ENCODE measurements at places on chromosomes 6 and 20.

- DNase-seq = peak; percentile 23
Measured at GRCh38 chr6:36195471-36196112, 952 bp upstream of the BRPF3 start.

GRCh38 chr6:139483079-139483478 lies 108.6 kb upstream of the CITED2 start:
- no peak for DNase-seq

DNA sequence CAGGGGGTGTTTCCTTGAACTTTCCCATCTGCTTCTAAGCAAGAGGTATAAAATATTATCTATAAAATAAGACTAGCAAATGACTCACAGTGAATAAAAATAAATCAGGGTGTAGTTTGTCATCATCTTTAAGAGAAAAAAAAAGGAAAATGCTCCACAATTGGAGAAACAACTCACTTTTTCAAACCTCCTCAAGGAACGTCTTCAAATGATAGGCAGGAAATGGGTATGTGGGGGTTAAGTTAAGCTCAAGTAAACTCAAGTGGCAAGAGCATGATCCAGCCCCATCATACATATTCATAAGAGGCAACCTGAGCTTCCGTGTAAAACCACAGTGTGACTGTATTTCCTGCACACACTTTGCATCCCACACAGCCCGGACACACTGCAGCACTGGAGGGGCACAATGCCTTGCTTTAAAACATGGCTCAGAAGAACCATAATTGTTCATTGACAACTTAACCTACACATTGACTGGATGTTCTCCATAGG lies 58.5 kb upstream of the CEP85L start:
- DNase-seq = no peak

- no peak for DNase-seq
Measured at GRCh38 chr6:134936931-134937330, 13.0 kb downstream of the ALDH8A1 start.

DNA sequence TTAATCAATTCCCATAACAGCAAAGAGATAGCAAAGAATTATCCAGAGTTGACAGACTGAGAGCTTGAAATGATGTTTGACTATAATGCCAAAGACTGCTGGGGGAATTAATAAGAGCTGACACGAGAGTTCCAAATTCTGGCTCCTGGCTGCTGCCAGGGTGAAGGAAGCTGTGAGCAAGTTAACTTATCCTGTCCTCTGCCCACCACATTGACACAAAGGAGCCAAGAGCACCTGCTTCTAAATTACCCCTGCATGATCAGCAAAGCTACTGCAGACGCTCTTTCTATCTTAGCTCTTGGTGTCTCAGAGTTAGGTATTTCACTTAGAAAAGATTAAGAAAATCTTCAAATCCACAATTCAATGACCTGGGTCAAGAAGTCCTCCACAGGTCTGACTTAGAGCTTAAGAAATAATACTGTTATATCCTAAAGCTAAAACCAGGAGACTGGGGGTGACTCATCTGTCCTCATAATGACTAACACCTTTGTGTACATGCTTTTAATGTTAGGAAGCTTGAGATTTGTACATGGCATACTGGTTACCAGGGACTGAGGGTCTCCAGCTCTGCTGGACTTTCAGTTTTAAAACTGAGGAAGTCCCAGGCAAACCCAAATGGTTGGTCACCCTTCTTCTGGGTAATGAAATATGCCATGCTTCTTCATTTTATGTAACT lies 13.2 kb upstream of the FRK start:
- DNase-seq = peak; percentile 29

DNA sequence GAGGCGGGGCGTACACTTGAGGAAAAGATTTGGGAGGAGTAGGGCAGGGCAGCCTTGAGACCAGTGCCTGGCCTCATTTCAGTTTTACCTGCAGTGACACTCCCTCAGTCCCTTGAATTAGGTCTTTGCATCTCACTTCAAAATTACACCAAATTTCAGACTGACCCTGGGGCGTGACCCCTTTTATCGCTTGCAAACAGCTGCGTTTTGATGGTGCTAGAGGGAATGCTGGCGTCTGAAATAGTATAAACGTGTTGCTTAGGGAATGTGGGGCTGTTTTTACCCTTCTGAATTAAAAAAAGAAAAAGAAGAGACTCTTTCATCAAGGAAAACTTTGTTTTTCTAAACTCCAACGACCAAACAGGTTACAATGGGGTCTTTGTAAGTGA lies 21.0 kb downstream of the COL9A1 start:
- DNase-seq = no peak

DNA sequence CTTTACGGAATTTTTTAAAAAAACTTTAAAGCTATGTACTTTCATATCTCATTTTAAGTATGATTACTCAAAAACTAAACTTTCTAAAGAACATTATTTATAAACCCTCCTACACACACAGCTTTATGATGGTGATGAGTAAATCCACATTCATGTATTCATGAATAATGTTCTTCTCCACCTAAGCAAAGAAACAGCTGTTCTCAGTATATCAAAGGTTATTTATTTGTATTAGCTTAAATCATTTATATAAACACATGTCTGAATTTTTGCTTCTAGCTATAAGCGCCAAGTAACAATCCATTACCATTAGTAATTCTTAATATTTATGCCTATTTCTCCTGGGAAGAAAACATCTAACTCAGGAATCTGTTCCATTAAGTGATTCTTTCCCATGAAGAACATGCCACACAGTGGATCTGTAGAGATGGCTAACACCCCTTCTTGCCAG lies 63.3 kb downstream of the SMLR1 start:
- no peak for DNase-seq

GRCh38 chr6:12261502-12261901 lies 28.7 kb upstream of the EDN1 start:
- no peak for DNase-seq

DNA sequence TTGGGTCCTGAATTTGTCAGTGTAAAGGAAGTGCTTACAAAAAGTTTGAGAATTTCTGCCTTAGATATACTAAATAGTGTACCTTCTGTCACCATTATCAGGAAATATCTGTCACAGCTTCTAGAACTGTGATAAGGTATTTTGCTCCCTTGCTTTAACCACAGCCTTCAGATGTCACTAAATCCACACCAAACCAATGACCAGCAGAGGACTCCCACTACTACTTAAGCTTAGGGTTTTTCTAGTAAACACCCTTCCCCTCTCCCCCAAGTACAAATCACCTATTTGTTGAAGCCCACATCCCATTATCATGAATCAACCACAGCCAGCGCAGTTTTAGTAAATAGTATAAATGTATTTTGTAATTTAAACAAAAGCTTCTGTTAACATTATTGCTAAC lies 8.6 kb upstream of the JPH2 start:
- no peak for DNase-seq

- DNase-seq = peak; percentile 67
Measured at GRCh38 chr20:45545754-45546453, 1.3 kb downstream of the EPPIN start.

DNA sequence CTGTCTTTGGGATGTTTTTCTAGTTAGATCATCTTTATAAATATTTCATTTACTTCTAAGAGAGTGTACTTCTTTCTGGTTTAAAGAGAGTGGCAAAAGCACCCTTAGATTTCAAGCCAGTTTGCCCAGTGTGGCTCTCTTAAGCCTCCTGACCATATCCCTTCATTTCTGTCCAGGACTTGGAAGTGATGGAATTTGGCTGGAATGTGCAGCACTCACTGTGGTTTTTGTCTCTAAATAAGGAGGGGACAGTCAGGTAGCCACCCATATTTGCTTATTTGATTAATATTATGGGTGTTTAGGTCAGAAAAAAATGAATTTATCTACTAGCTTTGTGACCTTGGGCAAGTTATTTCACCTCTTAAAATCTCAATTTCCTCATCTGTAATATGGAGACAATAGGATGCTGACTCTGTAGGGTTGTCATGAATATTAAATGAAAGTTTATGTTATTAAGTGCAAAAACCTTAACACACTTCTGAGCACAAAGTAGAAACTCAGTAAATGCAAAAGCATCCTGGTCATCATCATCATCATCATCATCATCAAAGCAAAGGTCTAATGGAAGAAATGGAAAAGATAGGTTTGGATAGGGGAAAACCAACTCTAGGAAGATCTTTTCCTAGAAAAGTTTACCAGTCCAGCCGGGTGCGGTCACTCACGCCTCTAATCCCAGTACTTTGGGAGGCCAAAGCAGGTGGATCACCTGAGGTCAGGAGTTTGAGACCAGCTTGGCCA lies 3.1 kb downstream of the CRYBG1 start:
- DNase-seq = no peak

DNA sequence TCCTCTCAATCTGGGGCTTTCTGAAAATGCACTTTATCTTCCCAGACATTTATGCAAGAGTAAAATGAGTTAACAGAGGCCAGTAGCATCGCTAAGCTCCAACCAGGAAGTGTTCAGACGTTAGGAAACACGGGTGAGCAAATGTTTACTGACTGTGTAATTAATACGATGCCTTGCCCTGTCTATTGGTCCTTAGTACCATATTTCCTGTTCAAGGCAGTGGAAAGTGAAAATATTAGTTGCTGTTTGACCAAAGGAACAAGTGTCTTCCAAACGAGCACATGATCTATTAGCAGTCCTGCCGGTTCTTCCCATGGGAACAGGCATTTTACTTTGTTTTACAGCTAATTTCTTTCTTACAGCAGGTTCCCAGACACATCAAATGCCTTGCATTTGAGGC lies 311.1 kb upstream of the JAG1 start:
- no peak for DNase-seq

GRCh38 chr6:159170999-159171712 lies 2.0 kb downstream of the FNDC1 start:
- DNase-seq = no peak

GRCh38 chr20:15506311-15506710 lies 1066.9 kb downstream of the KIF16B start:
- DNase-seq = no peak

DNA sequence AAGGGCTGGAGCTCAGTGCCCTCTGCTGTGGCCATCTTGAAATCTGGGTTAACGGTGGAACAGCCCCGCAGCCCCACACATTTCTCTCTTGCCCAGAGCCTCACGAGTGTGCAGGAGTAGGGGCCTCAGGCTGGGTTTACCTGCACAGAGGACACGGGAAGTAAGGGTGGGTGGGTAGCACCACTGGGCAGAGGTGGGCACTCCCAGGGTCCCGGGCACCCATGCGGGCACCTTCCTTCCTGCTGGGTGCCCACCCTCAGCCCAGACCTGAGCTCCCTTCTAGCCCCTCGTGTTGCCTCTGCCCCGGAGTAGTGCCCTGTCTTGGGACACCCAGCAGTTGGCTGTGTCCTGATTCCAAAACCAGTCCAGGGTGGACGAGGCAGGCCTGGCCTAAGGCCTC lies 11.2 kb downstream of the COL9A3 start:
- no peak for DNase-seq

DNA sequence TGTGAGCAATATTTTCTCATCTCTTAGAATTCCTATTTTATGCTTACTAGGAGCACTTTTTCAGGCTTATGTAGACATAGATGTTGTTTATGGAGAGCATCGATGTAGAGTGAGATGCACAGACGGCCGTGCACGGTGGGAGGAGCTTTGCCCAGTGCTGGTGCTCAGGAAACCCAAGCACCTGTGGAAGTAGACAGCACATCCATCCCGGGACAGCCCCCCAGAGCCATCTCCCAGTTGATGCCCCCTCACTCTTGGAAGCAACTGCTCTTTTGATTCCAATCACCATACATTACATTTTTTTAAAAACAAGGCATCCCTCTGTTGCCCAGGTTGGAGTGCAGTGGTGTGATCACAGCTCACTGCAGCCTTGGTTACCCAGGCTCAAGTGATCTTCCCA lies 143.7 kb downstream of the SMOC2 start:
- DNase-seq = no peak

GRCh38 chr6:45647341-45648261 lies 269.9 kb upstream of the SUPT3H start:
- no peak for DNase-seq

DNA sequence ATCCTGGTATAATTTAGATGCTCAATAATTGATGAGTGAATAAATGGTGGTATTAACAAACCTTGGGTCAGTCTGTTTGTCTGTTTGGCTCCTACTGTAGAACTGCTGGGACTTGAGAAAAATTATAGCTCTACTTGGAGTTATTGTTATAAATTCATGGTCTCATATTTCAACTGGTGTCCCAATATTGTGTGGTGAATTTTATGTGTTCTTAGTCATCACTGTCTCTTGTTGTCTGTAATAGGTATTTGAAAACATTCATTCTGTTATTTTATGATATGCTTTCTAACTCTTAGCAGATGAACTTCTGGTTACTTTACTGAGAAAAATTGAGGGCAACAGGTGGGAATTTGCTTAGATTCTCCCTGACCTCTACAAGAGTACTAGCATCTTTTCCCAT lies 221.4 kb downstream of the CDKAL1 start:
- DNase-seq = no peak

GRCh38 chr6:170346649-170347048 lies 40.1 kb downstream of the FAM120B start:
- no peak for DNase-seq

- no peak for DNase-seq
Measured at GRCh38 chr6:150346346-150346745, 22.5 kb upstream of the IYD start.

- no peak for DNase-seq
Measured at GRCh38 chr20:44021900-44022299, 107.2 kb downstream of the TOX2 start.

- peak; percentile 30 for DNase-seq
Measured at GRCh38 chr6:31528307-31528777, 420 bp upstream of the MCCD1 start.

- peak; percentile 74 for DNase-seq
Measured at GRCh38 chr6:122033564-122034181, 365.8 kb upstream of the HSF2 start.

GRCh38 chr6:36111526-36111925 lies 18.8 kb upstream of the MAPK13 start:
- DNase-seq = no peak

GRCh38 chr20:17809362-17810061 lies 109.7 kb downstream of the BANF2 start:
- DNase-seq = no peak

- no peak for DNase-seq
Measured at GRCh38 chr20:50915424-50915823, 15.8 kb downstream of the ADNP start.

DNA sequence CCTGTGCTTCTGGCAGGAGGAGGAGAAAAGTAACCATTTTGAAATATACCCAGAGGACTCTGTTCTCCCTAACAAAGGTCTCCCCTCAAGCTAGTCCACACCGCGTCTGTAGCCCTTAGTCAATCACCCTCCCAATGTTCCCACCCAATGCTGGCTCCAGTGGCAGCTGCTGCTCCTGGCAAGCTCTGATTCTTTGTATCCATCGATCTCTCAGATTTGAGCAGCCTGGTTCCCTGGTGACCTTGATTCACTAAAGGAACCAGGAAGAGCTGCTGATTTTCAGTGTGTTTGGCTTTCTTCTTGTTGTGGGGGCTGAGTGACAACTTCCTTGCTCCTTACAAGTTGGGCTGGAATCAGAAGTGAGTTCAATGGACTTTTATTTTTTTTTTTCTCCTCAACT lies 68.5 kb downstream of the FOXC1 start:
- no peak for DNase-seq

DNA sequence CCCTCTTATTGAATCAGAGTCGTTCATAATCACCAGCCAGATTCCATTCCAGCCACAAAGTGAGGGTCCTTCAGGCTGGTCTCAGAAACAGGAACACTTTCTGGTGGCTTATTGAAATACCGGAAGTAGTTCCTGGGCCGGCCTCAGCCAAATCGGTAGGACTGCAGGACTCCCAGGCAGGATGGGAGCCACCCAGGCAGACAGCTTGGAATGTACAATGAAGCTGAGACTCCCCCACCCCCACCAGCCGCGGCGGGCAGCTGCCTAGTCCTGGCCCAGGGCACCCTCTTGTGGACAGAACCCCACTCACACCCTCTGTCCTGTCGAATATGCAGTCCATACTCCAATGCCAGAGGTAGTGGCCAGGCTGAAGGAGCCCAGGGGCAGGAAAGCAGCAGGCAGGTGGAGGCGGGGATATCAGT lies 43.8 kb downstream of the MDFI start:
- peak; percentile 96 for DNase-seq

- DNase-seq = peak; percentile 19
Measured at GRCh38 chr20:47438464-47439381, 63.0 kb upstream of the NCOA3 start.
